Suprapubic skin (tissue), 4 donors: ENCODE measurements at places on chromosomes 1 and 21.

DNA sequence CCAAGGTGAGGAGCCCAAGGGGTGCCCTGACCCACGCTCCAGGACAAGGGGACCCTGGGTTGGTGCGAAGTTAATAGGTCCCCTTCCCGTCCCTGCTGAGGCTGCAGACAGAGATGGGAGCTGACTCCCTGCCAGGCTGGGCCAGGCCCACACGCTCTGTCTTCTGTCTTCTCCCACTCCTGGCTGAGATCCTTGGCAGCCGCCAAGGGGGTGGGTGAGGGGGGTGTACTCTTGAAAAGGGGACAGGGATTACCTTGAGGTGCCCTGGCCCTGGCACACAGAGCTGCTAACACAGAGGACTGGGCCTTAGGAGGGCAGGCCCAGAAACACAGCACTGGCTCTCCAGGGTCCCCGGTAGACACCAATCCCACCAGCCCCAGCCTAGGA is 11.0 kb upstream of the CTRC start:
- H3K27ac ChIP-seq, result no peak overlapping the region
- peaks cover 43% of the 10 kb centered on the region for H3K36me3 ChIP-seq
- no peak overlapping the region for H3K4me3 ChIP-seq
- no peaks in the 10 kb centered on the region for H3K27me3 ChIP-seq
- DNase-seq, result no peak

DNA sequence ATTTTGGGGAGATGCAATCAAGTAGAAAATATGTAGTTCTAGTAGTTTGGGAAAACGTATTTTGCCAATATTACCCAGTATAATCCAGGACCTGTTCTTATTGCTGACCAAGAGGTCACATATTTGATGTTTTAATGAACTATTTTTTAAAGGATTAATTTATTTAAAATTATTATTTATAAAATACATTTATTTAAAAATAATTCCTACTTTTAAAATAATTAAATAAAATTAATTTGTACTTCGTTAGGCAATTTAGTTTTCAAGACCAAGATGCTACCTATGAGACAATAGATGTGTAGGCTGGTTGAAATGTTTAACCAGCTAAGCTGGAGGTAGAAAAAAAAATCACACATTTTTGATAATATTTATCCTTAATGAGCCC is 140.4 kb upstream of the BEND5 start:
- no peak for DNase-seq
- H3K36me3 ChIP-seq, result no peaks in the 10 kb centered on the region
- no peak overlapping the region for H3K4me3 ChIP-seq
- H3K27me3 ChIP-seq, result no peaks in the 10 kb centered on the region

DNA sequence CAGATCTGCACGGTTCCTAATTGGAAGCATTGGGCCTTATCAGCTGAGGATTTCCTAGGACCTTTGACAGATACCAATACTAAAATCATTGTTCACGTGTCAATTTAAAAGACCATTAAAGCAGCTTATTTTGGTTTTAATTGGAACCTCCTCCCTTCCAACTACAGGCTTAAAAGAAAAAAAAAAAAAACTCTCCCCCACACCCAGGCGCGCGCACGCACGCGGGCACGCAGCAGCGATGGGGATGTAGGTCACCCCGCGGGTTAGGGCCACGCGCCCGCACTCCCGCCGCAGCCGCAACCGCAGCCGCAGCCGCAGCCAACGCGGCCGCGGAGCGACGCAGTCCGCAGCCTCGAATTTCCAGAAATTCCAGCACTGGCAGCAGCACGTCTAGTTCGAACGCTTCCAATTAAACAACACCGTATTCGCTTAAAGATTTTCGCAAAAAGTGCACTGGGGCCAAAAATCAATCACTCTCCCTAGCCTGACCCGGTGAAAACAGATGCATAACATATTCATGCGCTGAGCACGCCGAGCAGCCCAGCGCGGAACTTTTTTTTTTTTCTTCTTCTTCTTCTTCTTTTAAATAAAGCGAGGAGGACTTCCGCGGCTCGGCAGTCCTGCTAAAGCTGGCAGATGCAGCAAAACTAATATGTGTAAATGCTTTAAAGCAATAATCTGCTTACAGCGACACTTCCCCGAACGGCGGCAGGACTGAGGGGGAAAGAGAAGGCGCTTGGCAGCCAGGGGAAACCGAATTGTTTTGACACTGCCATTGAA is 13.3 kb upstream of the BARHL2 start:
- H3K27me3 ChIP-seq, result peaks cover 94% of the 10 kb centered on the region
- no peak overlapping the region for H3K27ac ChIP-seq
- no peaks in the 10 kb centered on the region for H3K36me3 ChIP-seq

DNA sequence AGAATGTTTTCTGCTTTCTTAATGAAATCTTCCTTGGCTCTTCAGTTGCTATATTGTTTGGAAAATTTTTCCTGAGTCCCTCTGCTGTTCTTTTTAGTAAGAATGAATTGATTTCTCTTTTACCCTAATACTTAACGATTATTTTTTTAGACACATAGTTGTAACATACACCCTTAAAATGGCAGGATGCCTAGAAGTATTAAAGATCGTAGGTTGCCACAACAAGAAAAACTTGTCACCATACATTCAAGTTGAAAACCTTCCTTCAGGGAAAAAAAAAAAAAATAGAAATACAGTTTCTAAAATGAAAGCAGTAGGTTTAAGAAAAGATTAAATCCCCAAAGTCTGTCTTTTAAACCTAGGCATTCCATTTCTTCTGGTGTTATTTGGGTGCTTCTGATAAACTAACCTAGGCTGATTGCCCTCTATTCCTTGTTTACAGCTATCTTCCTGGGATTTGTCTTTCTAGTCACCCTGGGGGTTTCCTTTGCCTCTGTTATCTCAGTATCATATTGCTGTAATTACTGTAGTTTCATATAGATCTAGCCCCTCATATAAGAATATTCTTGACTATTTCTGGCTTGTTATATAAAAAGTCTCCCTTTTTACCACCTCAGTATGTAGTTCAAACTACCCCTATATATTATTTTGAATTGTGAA is 16.8 kb downstream of the SUCO start:
- H3K4me1 ChIP-seq, result peaks cover 22% of the 10 kb centered on the region
- H3K27ac ChIP-seq, result no peak overlapping the region
- DNase-seq, result no peak
- H3K4me3 ChIP-seq, result no peak overlapping the region
- H3K27me3 ChIP-seq, result no peaks in the 10 kb centered on the region

DNA sequence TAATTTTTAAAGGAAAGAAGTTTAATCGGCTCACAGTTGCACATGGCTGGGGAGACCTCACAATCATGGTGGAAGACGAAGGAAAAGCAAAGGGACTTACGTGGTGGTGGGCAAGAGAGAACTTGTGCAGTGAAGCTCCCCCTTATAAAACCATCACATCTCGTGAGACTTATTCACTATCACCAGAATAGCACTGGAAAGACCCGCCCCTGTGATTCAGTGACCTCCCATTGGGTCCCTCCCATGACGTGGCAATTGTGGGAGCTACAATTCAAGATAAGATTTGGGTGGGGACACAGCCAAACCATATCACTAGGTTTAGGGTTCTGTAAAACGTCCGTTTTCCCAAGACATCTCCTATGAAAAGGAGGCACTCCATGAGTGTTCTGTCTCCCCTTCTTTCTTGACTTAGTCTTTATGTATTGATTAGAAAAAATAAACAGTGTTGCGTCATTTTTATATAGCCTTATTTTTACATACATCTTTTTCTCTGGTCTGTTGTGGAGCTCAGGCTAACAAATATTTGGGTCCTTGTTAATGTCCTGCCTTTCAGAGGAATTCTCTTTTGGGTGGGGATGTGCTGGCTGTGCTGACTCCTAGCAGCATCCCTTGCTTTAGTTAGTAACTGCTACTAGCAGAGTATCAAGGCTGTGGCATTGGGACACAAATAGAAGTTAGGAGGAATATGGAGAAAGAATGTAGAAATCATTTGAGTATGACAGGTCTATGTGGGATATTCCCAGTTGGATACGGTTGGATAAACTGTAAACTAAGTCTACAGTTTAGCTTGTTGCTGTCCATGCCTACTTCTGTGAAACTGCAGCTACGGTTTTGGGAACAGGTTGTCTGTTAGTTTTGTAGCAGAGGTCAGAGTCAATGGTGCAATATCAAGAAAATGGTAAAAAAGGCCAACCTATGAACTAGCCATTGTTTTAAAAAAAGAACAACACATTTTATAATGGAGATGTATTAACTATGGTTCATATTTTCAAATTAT is 23.5 kb downstream of the BACH1 start:
- peaks cover 33% of the 10 kb centered on the region for H3K36me3 ChIP-seq
- H3K4me3 ChIP-seq, result no peak overlapping the region
- peaks cover 17% of the 10 kb centered on the region for H3K4me1 ChIP-seq
- H3K27me3 ChIP-seq, result no peaks in the 10 kb centered on the region
- H3K27ac ChIP-seq, result no peak overlapping the region
- DNase-seq, result no peak
